ENCODE measurements at places on chromosomes 2 and 18.

DNA sequence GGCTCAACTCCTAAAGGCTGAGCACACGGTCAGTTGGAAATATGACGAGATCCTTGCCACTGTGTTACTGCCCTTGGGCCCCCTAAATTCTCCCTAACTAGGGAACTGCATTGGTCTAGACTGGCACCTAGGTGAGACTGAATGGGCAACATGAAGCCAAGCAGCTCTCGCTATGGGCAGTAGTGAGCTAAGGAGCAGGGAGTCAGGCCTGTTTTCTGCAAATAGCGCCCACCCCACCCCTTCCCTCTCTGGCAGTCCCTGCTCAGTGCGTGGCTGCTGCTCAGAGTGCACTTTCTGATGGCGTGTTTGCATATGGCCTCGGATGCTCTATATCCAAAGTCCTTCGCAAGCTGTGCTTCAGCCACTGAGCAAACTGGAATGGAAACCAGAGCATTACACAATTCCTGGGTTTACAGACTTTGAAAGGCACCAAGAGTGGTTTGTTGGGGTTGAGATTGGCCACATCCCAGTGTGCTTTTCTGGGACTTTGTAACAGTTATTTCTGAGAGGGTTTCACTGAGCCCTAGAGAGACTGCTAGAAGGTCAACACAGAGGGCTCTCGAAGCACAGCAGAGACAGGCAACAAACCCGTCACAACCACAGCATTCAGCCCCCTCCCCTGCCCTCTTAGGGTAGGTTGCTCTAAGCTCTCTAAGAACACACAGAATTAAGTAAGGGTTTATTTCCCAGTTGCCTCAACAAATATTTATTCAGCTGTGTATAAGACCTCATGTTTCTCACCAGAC, 419.9 kb downstream of the STK39 start:
- no peak for DNase-seq

DNA sequence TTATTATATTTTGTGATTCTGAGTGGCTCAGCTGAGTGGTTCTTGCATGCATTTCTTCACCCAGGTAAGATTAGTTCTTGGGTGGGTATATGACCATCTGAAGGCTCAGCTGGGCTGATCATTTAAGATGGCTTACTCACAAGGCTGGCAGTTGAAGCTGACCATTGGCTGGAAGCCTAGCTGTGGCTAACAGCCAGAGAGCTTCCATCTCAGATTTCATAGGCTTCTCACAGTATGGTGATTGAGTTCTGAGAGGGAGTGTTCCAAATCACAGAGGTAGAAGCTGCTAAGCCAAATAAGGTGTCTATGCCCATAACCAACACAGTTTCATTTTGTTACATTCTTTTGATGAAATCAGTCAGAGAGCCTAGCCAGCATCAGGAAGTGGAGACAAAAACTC, 117.4 kb upstream of the RPRM start:
- no peak for DNase-seq

GRCh38 chr2:7377916-7378569, 460.8 kb downstream of the RNF144A start:
- no peak for DNase-seq

GRCh38 chr2:216339456-216340279, 32.6 kb downstream of the MARCHF4 start:
- DNase-seq, result no peak

- DNase-seq, result no peak
Measured at GRCh38 chr2:212384027-212384426, 154.6 kb downstream of the ERBB4 start.
